Activated CD4-positive, CD25-positive, alpha-beta regulatory T cell treated with anti-CD3 and anti-CD28 coated beads, Interleukin-2, amount 50 U/mL, for 16 hours (primary cell): ENCODE measurements at places on chromosomes 4 and X.

DNA sequence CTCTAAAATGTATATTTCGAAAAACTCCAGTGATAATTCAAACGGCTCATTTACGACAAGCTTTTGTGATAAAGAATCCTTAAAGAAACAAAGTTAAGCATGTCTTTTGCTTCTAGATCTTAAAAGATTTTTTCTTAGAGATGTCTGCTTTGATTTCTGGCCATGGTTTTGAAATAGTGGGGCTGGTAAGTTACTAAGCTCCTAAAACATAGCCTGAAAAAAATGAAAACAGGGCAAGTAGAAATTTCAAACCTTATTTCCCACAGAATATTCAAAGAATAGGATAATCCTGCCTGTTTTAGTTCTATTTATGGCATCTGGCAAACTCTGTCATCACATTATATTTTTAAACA is 318.3 kb downstream of the ARHGAP24 start:
- no peak for DNase-seq

GRCh38 chr4:26272654-26273615 is 47.9 kb upstream of the RBPJ start:
- DNase-seq, result no peak

DNA sequence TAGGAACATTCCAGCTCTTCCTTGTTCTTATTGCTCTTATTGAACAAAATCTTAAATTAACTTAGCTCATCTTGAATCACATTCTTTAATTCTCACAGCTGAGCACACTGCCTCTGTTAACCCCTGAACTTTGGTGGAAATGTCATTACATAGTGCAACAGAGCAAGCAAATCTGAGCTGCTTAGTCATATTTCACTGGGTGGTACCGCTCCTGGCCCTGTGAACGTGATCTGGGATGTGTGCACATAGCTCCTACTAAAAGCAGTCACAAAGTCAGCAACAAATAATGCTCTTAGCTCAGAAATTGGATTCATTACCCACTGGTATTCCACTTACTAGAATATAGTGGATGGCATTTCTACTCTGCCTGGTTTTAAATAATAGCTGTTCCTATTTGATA is 27.9 kb downstream of the ARHGEF6 start:
- no peak for DNase-seq

GRCh38 chr4:108008721-108009120 is 19.0 kb downstream of the HADH start:
- no peak for DNase-seq

GRCh38 chrX:10722851-10723250 is 102.5 kb upstream of the MID1 start:
- DNase-seq, result no peak

DNA sequence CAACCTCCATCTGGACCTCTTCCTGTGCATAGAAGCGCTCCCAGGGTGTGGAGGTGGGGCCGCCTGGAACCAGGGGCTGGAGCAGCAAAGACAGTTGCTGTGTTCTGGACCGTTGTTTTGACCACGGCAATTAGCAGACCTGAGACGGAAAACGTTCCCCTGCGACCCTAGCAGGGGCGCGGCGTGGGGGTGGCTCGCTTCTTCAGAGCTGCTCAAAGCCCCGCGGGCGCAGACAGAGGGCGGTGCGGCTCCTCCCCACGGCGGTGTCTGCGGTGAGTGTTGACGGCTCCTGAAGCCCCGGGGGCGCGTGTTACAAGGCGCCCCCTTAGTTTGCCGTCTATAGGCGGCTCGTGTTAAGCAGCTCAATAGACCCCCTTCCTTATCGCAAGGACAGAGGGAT is 79.2 kb downstream of the TRIML1 start:
- DNase-seq, result no peak

GRCh38 chr4:169650227-169650936 is 30.0 kb downstream of the CLCN3 start:
- DNase-seq, result no peak

GRCh38 chr4:31134720-31135119 is 414.6 kb downstream of the PCDH7 start:
- DNase-seq, result no peak

- DNase-seq, result no peak
Observed at GRCh38 chr4:184951668-184952160, 66.6 kb upstream of the HELT start.

- DNase-seq, result no peak
Observed at GRCh38 chrX:17053502-17053901, 107.0 kb downstream of the REPS2 start.

GRCh38 chr4:52996261-52997131 is 134.4 kb downstream of the RASL11B start:
- no peak for DNase-seq

GRCh38 chr4:123204737-123205136 is 191.9 kb upstream of the SPRY1 start:
- no peak for DNase-seq

DNA sequence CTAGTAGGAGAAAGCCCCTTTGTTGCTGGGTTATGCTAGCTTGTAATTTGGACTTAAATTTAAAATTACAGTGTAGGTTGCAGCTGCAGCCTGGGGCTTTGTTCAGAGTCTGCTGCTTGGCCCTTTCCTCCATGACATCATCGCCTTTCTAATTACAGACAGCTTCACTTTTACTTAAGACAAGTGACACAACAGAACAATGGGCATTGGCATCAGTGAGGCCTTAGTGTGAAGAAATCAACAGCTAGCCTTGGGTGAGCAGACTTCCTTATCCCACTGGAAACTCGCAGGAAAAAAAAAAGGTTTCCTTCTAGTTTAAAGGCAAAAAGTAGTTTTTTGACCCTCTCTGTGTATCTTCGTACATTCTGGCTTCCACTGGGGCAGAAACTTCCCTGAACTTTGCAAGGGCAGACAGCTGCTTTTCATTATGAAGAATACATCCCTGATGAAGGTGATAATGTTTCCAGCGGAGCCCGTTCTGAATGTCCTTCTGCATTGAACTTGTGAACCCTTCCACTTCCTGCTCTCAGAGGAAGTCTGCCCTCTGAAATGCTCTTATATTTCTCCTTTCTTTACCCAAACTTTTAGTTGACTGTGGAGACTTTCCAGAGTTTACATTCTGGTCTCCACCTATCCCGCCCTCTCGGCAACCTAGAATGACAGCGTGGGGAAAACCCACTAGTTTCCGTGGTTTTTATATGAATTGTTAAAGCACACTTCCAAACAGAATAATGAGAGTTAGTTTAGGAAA is 123.2 kb upstream of the FAM9C start:
- no peak for DNase-seq

DNA sequence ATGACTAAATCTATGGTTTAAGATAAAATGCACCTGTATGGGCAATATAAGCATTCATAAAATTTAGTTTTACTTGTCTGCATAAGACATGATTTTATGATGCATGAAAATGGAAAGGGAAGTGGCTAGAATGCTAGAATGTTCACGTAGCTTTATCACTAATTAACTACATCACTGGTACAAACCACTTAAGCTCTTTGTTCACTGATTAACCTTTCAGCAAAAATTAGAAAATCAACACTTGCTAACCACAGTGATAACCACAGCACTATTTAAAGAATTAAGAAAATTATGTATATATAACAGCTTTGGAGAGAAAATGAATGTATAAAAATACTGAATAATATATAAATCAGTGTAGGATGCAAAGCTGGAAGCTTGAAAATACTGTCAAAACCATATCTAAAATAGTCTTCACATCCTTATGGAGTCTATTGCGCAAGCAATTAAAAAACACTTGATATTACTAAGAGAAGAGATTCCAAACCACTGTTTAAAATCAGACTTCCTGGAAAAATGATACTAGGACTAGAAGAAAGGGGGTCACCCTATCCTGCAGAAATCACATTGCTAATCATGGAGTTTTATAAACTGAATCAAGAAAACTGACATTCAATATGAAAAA is 51.9 kb downstream of the EFHC2 start:
- DNase-seq, result no peak

- DNase-seq, result no peak
Observed at GRCh38 chrX:37662181-37662580, 23.4 kb upstream of the XK start.

DNA sequence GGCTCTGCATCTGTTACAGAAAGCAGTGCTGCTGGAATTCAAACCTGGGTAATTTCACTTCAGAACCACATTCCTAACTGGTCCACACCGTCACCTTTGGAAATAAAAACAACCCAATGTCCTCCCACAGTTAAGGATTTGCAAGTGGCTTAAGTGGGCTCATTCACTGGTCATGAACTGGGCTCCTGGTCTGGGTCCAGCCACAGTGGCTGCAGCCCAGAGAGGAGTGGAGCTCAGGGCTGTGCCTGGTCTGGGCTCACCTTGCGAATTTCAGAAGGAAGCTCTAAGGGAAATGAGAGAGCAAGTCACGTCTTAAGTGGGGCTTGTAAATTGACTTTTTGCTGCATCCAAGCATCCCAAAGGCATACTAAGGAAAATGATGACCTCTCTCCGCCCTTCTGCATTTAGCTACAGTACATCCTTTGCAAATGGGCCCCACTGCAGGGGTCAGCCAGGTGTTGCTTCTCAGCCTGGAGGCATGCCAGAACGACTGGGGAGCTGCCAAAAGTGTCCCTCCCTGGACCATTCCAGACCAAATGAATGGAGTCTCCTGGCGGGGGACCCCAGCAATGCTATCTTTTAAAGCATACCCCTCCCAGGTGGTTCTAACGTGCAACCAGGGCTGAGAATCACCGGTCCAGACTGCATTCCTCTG is 25.6 kb upstream of the CRMP1 start:
- no peak for DNase-seq

DNA sequence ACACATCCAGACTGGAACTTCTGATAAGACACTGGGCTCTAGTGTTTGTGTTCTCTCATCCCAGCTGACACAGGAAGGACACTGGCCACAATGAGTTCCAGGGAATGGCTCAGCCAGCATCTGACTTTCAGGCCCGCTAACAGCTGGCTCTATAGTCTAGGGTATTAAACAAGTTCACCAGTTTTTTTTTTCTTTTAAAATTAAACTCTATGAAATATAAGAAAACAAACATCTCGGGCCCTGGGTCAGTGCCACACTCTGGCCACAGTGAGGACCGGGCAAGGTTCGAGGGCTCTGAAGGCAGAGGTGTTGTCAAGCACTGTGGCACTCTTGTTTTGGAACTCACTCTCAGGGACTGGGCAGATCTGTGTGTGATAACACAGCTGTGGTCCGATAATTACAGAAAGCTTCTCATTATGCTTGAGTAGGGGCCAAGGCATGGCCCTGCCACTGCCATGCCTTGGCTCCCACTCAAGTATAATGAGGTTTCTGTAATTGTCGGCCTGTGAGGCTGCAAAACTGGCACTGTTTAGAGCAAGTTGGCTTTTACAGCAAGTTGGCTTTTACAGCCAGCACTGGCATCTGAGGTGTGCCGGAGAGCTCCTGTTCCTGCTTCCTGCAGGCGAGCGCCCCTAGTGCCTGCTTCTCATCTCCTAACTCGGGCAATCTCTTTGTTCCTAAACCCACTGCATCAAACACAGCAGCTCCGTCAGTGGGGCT is 62.8 kb downstream of the PPP1R2C start:
- DNase-seq, result peak; percentile 2

DNA sequence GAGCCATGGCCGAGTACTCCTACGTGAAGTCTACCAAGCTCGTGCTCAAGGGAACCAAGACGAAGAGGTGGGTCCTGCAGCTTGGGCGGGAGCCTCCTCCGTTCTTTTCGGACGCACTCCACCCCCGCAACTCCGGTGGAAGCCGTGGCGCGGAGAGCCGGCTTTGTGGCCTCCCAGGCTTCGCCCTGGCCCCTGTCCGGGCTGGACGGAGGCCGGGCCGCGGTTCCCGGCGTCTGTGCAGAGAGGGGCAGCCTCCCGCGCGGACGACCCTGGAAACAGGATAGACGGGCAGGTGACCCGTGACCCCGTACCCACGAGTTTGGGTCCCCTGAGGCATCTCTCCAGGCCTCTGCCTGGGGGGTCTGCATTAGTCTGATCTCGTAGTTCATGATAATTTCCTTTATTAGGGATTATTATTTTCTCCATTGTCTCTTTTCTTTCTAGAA is 356 bp downstream of the FRG1 start:
- no peak for DNase-seq

- DNase-seq, result no peak
Observed at GRCh38 chr4:183129675-183130074, 30.6 kb downstream of the WWC2 start.

- DNase-seq, result no peak
Observed at GRCh38 chr4:30802622-30803323, 82.6 kb downstream of the PCDH7 start.

GRCh38 chrX:66007851-66008250 is 32.0 kb downstream of the VSIG4 start:
- no peak for DNase-seq

GRCh38 chrX:68409194-68409593 is 24.1 kb downstream of the OPHN1 start:
- DNase-seq, result no peak

DNA sequence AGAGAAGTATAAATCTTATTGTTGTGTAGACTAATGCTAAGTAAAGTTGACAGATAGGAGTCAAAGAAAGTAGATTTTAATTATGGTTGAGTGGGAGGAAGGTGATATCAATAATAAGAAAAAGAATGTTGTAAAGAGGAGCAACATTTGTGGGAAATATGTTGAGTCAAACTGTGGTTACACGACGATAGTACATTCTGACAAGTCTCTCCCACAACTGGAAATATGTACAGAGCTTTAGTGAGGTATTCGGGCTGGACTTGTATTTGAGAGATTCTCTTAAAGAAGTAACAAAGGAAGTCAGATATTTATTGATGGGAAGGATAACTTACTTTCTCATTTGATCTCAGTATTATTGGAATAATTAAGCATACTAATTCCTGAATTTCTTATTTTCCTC is 525.3 kb upstream of the MAGEB2 start:
- no peak for DNase-seq

DNA sequence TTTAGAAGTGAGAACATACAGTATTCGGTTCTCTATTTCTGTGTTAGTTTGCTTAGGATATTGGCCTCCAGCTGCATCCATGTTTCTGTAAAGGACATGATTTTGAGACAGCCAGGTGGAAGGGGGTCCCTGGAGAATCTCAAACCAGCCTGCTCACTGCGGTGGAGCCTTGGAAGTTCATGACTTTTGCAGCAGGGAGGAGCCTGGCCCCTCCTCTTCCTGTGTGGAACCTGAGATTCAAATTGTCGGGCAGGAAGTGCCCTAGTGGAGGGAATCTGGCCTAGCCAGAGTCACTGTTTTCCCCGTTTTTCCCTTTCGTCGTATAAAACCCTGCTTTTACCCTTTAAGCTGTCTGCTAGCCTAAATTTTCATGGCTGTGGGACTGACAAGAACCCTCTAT is 762.6 kb downstream of the PCDH18 start:
- DNase-seq, result no peak

- no peak for DNase-seq
Observed at GRCh38 chr4:80188801-80189458, 8.4 kb upstream of the PRDM8 start.

GRCh38 chr4:158496030-158496741 is 25.5 kb upstream of the RXFP1 start:
- no peak for DNase-seq

GRCh38 chr4:112973750-112974251 is 75.7 kb upstream of the ANK2 start:
- DNase-seq, result no peak
